ENCODE measurements at places on chromosomes 6 and 20.

- DNase-seq: no peak
Observed at GRCh38 chr6:158459726-158460125, 100.2 kb upstream of the TMEM181 start.

- no peak for DNase-seq
Observed at GRCh38 chr6:63795826-63796225, 160.2 kb downstream of the PHF3 start.

GRCh38 chr6:145277358-145278086 is 457.8 kb downstream of the EPM2A start:
- no peak for DNase-seq

GRCh38 chr6:21111093-21111725 is 482.3 kb upstream of the SOX4 start:
- DNase-seq: peak; percentile 33

GRCh38 chr6:131053546-131054240 is 9.4 kb downstream of the EPB41L2 start:
- no peak for DNase-seq

GRCh38 chr20:48601798-48602197 is 226.0 kb downstream of the PREX1 start:
- DNase-seq: no peak

GRCh38 chr6:67759001-67759400 is 876.1 kb upstream of the ADGRB3 start:
- no peak for DNase-seq

DNA sequence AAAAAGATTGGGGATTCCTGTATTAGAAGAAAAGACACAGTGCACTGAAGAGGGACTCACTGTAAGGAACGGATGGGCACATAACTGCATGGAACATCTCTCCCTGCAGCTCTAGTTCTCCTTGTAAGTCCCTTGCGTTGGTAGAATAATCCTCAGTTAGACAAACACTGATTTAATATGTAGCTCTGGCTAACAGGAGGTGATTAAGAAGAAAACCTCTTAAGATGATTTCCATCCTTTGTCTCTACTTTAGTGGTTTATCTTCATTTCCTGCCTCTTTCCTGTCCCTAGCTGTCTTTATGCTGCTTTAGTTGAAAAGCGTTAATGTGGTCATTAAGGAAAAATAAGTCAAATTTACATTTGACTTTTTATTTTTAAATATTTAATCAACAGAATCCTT is 86.6 kb downstream of the SLC16A10 start:
- no peak for DNase-seq

DNA sequence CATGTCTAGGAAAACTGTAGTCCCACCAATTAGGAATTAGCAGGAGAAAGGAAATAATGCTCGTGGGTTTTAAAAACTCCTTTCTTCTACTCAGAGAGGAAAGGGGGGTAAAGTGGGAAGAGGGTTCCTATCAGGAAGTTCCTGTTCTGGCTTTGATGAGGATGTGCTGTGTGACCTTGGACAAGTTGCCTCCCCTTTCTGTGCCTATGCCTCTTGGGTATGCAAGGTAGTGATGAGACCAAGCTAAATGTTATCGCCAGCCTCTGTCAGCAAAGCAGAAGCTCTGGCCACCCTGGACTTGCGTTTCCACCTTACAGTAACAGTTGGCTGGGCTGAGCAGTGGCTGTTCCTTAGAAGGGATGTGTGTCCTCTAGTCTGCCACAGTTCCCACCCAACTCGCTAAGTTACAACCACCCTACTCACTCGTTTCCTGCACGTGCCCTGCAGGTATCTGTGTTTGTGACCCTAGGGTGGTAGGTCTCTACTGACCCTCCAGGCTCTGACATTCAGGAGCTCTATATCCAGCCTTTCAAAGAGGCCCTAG is 110.0 kb downstream of the PREX1 start:
- DNase-seq: no peak

DNA sequence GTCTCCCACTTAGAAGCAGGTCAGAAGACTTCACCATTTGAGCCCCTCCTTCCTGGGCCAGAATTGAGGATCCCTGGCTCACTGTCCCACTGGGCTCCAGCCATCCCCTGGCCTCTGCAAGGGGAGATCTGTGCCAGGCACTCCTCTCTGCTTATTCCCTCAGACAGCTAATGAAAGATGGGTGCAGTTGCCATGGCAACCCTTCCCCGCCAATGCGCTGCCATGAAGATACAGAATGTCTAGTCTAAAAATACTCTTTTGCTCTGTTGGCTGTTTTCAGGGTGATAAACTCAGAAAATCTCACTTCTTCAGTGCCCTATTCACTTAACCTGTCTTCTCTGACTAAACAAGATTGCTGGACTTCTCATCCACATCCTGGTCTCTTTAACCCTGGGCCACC is 13.6 kb upstream of the TTLL2 start:
- no peak for DNase-seq

- DNase-seq: no peak
Observed at GRCh38 chr20:35490736-35491181, 35.4 kb downstream of the CEP250 start.

GRCh38 chr6:15313367-15313766 is 67.5 kb downstream of the JARID2 start:
- no peak for DNase-seq

DNA sequence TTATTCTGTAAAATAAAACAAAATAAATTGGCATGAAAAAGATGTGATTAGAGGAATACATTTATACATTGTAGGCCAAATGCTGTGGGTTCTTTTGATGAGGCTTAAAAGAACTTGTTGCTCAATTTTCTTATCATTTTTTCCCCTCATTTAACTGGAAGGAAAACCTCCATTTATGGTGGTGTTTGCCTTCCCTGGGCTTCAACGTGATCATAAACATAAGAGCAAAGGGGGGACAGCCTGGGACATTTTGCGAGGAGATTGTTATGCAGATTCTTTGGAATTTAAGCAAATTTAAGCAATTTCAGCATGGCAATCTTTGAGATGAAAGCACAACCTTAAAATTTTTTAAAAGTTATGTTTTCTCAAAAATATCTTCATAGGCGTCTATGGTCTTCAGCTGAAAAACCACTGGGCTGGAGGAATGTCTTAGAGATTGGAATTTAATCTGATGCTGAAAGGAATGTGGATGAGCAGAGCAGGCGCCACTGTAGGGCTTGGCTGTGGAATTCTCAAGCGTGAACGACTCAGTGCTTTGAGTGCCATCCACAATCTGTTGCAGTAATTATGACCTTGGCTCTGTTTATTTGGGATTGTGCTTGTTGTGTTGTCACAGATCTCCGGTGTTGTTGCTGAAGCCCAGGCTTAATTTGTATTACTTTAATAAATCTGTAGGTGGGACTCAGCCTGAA is 149.4 kb upstream of the MLIP start:
- DNase-seq: peak; percentile 71

DNA sequence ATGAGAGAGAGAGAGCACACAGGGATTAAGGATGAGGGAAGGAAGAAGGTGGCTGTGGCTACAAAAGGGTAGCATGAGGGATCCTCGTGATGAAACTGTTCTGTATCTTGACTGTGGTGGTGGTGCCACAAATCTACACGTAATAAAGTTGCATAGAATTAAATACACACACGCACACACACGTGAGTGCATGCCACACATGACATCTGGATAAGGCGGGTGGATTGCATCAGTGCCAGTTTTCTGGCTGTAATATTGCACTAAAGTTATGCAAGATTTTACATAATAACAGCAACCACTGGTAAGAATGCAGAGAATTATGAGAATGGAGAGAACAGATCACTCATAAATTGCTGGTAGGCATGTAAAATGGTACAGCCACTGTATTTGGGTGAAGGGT is 16.9 kb upstream of the STK35 start:
- DNase-seq: no peak

GRCh38 chr6:1605004-1605892 is 4.5 kb upstream of the FOXC1 start:
- DNase-seq: no peak

GRCh38 chr20:1965520-1966351 is 28.1 kb downstream of the PDYN start:
- DNase-seq: peak; percentile 81

GRCh38 chr6:169723200-169723909 is 945 bp downstream of the PHF10 start:
- DNase-seq: peak; percentile 48

- DNase-seq: no peak
Observed at GRCh38 chr6:11067348-11067747, 23.2 kb upstream of the ELOVL2 start.

All from urothelium cell line (cell line).